ENCODE measurements at places on chromosomes 3 and 15.

DNA sequence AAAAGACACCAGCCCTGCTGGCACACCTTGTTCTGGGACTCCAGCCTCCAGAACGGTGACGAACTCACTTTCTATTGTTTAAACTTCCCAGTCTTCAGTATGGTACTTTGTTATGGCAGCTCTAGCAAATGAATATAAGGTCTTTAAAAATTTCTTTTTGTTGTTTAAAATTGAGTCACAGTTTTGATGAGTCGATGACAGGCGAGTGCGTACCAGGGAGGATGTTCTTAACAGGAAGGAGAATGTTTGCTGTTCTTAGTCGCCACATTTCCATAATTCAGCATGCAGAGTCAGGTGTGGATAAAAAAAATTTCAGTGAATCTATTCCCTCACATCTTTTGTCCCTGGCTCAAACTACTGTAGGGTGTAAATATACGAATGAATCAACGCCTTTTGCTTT is 12.4 kb downstream of the DNASE1L3 start:
- DNase-seq = no peak

DNA sequence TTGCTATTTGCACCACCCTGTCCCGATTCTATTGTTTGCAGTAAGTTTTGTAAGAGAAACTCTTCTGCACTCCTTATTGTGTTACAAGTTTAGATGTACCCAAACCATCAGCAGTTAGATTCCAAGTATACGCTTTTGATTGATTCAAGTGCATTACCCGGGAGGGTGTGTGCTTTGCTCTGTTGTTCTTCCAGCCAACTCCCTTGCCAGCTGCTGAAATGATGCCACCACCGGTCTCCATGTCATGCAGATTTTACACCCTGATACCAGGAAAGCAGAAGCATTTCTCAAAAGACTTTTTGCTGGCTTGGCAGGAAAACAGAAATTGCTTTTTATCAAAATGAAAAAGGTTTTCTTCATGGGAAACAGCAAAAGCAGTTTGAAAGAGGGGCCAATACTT is 1006.6 kb upstream of the CFAP20DC start:
- DNase-seq = no peak

DNA sequence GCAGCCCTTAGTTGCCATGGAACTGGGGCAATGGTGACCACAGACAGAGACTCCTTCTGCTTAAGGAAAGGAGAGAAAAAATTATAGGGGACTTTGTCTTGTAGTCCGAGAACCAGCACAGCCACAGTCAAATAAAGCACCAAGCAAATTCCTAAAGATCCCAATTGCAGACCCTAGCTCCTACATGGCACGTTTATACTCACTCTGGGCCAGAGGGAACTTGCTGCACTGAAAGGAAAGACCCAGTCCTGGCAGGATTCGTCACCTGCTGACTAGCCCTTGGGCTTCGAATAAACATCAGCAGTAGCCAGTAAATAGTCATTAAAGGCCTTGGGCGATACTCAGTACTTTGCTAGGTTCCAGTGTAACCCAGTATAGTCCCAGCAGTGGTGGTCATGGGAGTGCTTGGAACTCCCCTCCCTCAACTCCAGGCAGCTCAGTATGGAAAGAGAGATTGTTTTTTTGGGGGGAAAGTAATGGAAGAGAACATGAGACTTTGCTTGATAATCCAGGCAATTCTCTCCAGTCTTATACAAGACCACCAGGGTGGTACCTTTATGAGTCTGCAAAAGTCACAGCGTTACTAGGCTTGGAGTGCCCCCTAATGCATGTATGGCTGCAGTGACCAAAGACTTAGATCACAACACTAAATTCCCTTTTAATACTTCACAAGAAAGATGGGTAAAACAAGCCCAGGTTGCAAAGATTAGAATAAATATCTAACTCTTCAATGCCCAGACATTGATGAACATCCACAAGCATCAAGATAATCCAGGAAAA is 66.4 kb upstream of the AGTR1 start:
- no peak for DNase-seq

DNA sequence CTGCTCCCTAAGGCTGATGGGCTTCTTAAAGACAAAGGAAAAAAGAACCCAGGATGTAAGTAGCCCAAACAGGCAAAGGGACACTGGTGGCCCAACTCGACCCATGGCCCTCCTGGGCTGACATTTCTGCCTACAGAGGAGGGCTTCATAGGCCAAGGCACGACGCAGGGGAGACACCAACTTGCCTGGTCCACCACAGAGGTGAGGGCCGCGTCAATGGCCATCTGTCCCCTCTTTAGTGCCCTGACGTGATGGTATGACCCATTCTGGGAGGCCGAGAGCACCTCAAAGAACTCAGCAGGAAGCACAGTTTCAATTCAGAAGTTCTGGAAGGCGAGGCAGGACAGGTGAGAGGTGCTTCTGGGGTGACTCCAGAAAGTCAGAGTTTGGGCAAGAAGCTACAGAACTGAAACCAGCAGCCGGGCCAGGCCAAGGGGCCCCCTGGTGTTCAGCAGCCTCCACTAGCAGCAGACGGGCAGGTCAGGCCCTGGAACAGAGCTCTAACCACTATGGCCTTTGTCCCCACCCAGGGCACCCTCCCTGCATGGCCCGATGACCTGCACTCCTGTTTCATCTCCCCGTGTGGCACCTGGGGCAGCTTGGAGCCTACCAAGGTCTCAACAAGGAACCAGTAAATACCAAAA is 45.1 kb downstream of the HMCES start:
- no peak for DNase-seq

DNA sequence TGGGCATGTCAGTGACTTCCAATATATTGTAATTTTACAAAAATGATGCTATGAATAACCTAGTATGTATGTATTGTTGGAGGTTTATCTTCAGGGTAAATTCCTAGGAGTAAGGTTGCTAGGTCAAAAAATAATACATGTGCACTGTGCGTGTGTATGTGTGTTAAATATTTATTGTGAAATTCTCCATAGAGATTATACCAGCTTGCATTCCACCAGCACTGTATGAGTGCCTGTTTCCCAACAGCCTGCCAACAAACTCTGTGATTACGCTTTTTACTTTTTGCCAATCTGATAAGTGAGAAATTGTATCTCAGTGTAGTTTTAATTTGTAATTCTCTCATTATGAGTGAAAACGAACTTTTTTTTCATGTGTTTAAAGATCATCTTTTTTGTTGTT is 12.6 kb upstream of the IGF2BP2 start:
- no peak for DNase-seq

DNA sequence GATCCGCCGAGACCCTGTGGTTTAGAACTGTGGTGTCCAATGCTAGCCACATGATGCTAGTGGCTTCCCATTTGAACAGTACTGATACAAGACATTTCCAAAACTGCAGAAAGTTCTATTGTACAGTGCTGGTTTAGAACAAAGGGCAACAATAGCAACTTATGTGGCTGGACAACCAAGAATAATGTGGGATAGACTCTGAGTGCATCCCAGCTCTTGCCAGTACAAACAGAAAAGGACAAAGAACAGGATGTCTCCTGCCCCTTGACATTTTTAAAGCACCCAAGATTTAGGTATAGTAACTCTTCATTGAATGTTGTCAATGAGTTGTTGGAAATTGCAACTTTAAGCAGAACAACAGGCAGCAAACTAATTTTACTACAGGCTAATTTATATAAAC is 107.3 kb downstream of the ZNF385D start:
- no peak for DNase-seq

GRCh38 chr3:122826278-122826677 is 31.4 kb downstream of the SLC49A4 start:
- DNase-seq = no peak

- no peak for DNase-seq
Measured at GRCh38 chr3:158509891-158510290, 61.1 kb upstream of the MLF1 start.

DNA sequence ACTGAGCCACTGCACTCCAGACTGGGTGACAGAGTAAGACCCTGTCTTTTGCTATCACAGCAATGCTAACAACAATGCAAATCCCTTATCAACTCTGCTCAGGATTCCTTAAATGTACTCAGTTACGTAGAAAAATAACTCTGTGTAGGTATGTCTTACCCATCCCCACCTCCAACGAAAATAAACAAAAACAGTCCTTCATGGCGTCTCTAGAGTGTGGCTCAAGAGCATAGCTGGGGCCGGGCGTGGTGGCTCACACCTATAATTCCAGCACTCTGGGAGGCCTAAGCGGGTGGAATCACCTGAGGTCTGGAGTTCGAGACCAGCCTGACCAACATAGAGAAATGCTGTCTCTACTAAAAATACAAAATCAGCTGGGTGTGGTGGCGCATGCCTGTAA is 13.2 kb upstream of the NCKIPSD start:
- DNase-seq = no peak

DNA sequence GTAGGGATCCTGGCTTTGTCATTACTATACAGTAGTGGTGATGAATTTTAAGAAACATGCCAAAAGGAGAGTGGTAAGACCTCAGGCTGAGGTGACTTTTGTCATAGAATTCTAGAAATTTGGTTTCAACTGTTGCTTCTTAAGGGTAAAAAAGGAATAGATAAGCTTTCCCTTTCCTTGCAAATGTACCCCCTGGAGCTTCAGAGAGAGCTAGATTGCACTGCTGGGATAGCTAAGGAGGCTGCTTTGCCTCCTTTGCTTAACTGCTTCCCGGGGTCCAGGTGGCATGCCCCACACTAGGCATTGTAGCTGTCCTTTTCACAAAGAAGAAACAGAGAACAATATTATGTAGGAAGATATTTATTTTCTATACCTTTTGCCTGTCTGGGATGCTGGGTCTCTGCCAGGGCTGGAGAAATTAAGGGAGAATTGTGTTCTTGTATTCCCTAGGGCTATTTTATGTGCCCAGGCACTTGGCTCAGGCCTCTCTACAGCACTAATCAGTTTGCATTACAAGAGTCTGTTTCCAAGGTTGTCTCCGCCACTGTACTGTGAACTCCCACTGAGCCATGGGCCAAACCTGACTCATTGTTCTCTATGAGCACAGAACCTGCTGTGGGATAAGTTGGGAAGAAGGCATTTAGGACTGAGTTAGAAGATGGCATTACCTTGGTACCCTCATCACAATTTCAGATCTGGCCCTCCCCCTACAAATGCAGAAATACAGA is 460.0 kb downstream of the PDCD6IP start:
- no peak for DNase-seq

DNA sequence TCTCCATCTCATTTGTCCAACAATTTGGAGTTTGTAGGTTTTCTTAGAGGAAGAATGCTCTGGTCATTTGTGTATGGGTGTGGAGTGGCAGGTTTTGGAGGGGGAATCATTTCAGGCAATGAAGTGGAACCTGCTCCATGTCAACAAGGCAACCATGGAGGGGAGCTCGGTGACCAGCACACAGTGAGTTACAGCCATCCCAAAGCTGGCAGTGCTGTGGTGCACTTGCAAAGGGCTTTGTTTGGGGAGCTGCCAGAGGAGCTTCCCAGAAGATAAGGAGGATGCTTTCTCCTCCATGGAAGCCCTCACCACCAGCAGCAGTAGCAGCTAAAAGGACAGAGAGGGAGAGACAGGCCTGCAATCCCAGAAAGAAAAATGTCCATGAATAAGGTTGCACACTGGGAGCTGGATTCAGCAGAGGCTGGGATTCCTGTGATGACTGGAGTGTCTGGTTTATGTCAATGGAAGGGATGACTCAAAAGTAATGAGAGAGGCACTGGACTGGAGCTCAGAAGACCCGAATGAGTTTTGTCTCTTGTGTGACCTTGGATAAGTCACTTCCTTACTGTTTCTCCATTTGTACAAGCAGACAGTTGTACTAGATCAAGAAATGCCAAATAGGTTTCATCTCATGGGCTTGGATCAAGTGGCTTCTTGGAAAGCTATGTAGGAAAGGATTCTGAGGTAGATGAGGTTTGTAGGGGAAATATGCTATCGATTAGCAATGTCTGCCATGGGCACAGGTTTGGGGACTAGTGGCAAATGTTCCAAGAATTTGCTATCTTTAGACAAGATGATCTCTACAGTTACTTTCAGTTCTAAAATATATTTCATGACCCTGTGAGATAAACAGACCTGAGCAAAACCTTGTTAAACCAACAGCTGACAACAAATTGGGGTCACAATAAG is 27.2 kb upstream of the UBE2Q2 start:
- DNase-seq = no peak

- DNase-seq = no peak
Measured at GRCh38 chr3:171704002-171704401, 106.3 kb downstream of the PLD1 start.

DNA sequence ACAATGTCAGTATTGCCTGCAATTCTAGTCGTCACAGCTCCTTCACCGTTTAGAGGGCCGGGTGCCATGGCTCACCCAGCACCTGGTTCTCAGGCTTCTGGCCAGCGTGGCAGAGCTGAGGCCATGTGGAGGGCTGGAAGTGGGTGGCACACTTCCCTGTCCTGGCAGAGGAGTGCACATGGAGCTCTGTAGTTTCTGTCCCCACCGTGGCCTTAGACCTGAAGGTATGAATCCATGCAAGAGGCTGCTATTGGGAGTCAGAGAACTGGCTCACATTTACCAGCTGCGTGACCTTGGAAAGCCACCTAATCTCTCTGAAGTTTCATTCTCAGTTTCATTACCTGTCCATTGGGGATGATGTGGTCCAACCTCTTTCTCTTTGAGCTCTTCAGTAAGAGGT is 22.2 kb downstream of the EPHB1 start:
- no peak for DNase-seq

GRCh38 chr15:70236341-70237086 is 138.8 kb upstream of the TLE3 start:
- DNase-seq = no peak

DNA sequence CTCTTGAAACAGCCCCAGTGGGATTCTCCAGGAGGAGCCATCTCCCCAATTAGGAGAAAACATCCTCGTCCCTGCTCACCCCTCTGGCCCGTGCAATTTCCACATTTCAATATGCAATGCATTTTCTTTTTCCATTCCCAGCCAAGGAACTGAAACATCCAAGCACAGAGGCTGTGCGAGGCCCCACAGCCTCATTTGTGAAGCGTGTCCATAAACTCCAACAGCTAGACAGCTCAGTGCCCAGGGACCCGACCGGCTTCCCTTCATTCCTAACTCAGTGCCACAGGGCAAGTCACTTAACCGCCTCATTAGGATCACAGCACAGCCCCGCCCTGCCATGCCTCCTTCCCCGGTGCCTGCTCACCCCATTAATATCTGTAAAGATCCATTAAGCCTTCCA is 204.2 kb upstream of the IGF1R start:
- no peak for DNase-seq

DNA sequence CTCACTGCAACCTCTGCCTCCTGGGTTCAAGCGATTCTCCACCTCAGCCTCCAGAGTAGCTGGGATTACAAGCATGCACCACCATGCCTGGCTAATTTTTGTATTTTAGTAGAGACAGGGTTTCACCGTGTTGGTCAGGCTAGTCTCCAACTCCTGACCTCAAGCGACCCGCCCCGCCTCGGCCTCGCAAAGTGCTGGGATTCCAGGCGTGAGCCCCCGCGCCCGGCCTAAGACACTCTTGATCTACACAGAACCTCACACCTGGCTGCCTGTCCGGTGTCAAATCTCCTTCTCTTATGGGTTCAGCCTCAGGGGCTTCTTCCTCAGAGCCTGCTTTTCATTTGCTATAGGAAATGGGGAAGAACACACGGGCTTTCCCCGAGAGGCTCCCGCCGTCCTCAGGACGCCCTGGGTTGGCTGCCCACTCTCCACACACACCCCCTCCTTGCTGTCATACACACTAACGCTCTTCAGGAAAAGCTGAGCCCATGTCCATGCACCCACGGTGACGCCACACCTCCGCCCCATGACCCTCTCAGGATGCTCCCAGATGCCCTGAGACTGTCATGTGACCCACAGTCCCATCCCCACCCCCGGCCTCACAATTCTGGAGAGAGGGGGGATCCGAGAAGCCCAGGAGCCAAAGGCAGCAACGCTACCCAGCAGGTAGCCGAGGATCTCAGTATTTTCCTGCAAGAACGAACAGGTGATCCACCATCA is 10.4 kb downstream of the TMEM44 start:
- DNase-seq = no peak

GRCh38 chr3:14831916-14832450 is 13.2 kb downstream of the FGD5 start:
- no peak for DNase-seq

Measured in stimulated activated CD8-positive, alpha-beta memory T cell treated with anti-CD3 and anti-CD28 coated beads, Interleukin-4, amount 100 ng/mL, for 1 hour (primary cell).